Lung (tissue), 17 donors: ENCODE measurements at places on chromosomes 2 and 18.

GRCh38 chr2:135762530-135762929 is 20.9 kb downstream of the UBXN4 start:
- no peak for DNase-seq

DNA sequence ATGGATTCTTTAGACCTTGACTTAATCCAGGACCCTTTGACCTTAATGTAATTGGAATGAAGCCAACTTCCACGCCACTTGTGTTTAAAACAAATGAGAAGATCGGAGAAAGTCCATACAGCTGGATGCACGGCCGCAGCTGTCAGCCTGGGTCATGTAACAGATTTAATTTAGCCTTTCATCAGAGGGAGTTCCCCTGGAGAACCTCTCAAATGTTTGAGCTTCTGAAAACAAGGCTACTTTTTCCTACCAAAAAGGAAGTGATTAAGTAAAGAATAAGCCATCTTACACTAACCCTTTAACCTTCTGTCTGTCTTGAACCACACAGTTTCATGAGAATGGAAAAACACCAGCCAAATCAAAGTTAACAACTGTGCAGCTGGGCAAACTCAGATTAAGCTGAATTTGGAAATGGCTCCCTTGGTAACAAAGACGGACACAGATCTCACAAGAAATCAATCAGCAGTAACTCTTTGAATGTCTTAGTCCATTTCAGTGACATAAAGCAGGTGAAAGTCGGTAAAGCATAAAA is 103.6 kb downstream of the DOCK10 start:
- DNase-seq, result peak; percentile 62

GRCh38 chr2:121649149-121649595 is at the start of gene CLASP1:
Gene CLASP1 (minus strand): TSS chr2:121649462. CDS start chr2:121605895, 43,567 bp downstream.
- DNase-seq, result no peak

- no peak for DNase-seq
Measured at GRCh38 chr2:21866316-21866715, 742.5 kb downstream of the TDRD15 start.

- DNase-seq, result no peak
Measured at GRCh38 chr2:41724465-41724864, 323.4 kb upstream of the PKDCC start.

- no peak for DNase-seq
Measured at GRCh38 chr2:69459936-69460335, 22.7 kb upstream of the NFU1 start.

- DNase-seq, result no peak
Measured at GRCh38 chr18:23650968-23651927, 11.5 kb downstream of the ANKRD29 start.

- DNase-seq, result peak; percentile 88
Measured at GRCh38 chr18:11154368-11154989, 5.1 kb upstream of the PIEZO2 start.

DNA sequence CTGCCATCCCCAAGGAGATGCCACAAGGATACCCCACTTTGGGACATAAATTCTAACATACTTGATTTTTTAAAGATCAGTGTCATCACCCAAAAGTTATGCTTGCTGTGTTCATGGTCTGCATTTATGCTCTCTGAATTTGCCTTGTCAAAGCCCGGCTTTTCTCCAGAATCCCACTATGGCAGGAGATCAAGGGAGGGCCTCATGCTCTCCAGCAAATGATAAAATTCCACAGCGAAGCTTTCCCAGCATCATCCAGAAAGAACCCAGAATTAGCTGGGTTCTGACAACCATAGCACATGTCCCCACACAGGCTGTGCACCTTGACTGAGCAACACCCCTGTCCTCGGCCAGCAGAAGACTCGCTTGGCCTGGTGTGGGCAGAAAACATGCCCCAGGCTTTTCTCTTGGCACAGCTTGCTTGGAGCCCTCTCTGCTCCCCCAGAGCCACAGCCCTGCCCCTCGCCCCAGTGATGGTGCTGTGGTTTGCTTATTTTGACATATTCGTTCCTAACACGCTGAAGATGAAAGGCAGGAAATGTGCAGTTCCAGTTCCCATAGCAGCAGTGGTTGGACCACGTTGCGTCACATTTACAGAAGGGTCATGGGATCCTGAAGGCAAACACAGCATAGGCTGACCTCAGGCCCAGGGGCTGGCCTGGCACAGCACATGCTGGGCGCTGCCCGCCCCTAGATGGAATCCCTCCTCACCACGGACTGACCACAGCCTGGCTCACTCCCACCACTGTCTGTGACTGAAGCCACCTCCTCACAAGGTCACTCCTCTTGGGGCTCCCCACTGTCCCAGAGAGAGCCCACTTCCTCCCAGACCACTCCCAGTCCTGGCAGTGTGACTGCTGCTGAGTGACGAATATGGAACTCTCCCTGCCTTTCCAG is 14.1 kb upstream of the CHRNA1 start:
- peak; percentile 96 for DNase-seq

GRCh38 chr18:79789901-79790890 is 7.5 kb upstream of the KCNG2 start:
- no peak for DNase-seq

DNA sequence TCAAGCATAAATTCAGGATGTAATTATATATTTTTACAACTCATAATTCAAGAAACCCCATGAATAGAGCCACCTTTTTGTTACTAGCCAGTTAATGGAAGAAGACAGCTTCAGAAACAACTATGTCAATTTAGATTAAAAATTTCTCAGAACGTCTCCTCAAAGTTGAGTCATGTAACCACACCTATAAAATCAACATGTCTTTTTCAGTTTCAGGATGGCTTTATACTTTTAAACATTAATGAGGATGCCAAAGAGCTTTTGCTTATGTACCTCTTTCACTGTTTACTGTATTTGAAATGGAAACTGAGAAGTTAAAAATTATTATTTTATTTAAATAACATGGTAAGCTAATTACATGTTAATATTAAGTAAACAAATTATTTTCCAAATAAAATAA is 280.1 kb downstream of the PTH2R start:
- DNase-seq, result no peak

DNA sequence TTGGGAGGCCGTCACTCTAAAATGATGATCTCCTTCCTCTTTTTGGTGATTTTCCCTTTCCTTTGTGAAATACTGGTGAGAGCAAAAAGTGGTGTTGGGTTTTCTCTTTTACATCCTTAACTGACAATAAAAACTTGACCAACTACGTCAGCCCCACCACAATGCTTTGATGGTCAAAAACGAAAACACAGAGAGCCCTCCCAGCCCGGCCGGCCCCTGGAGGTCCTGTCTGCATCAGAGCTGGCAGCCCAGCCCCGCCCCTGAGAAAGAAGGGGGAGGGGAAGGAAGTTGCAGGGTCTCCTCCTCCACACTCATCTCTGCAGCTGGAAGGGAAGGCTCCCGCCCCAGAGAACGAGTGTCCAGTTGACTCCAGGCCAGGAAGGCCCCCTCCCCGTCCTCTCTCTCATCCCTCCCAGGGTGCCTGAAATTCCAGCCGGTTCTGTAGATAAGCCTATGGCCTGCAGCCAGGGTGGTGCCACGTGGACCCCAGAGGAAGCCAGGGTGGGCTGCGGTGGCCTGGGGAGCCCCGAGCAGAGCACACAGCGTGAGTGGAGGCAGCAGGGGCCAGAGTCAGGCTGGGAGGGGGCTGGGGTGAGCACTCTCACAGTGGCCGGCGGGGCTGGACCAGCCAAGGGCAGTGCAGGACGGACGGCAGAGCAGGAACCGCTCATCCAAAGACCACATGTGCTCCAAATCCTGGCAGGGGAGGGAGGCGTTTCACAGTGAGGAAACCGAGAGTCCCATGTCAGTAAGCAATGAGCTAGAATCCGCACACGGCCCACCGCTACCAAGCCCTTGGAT is 19.8 kb downstream of the BIN1 start:
- peak; percentile 99 for DNase-seq
